ENCODE measurements at places on chromosomes 13 and 19.

DNA sequence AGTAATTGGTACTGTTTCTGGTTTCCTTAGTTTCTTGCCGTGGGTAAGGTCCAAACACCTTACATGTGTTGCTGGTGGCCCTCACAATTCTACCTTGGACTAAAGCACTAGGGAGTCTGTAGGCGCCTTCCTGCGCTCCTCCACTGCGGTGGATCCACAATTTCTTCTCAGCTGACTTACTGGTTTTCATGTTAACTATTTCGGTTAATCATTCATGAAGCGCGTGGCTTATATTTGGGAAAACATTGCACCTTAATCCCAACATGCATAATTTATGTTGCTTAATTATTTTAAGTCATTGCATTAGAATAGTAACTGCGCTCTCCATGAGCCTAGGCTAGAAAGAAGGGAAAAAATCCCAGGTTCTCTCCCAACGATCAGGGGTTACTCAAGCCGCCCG lies 37.7 kb downstream of the ARHGEF7 start:
- no peak for DNase-seq

- no peak for DNase-seq
Measured at GRCh38 chr19:51434456-51434855, 17.0 kb upstream of the SIGLEC10 start.

GRCh38 chr13:44189085-44189484 lies 184.5 kb upstream of the SERP2 start:
- DNase-seq = no peak

DNA sequence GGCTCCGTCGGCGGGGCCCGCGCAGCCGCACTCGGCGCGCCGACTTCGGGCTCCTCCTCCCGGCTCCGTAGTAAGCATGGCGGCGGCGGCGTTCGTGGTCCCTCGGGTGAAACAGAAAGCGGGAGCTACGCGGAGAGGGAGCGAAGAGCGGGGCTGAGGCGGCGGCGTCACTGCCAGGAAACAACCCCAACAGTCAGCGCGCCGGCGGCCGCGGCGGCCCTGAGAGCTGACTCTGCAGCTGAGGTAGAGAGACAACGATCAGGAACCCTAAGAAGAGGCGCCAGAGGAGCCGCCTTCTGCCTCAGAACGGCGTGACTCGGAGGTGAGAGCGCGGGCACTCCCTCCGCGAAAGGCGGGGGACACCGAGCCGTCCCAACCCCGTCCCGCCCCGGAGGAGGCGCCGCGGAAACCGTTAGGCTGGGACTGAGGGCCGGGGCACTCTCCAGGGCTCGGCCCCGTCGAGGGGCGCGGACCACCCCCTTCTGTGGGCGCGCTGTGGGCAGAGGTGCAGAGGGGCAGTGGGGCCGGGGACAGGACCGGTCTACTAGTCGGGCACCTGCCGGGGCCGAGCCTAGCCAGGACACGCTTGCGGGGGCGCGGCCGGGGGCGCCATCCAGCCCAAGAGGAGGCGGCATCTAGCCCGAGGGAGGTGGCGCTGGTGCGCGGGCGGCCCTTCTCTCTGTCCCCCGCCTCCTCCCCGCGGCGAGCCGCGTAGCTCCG lies at the start of gene FNDC3A:
Gene FNDC3A, plus strand, starts transcription at position 57 of the 720 bp plus-strand sequence. CDS start 30,279 bp downstream, outside the sequence.
- peak; percentile 45 for DNase-seq

DNA sequence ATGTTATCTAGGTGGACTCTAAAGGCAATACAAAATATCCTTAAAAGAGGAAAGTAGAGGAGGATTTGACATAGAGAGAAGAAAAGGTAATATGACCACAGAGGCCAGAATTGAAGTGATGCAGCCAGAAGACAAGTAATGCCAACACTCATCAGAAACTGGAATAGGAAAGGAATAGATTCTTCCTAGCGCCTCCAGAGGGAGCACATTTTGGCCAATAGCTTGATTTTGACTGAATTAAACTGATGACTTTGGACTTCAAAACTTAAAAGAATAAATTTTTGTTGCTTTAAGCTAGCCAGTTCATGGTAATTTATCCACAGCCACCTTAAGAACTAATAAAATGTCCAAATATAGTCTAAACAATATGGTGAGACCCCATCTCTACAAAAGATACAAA lies 1921.9 kb downstream of the OLFM4 start:
- DNase-seq = no peak

GRCh38 chr13:22961835-22962537 lies 218.8 kb upstream of the SGCG start:
- no peak for DNase-seq

GRCh38 chr13:27264648-27265047 lies 6.0 kb upstream of the RASL11A start:
- DNase-seq = no peak

DNA sequence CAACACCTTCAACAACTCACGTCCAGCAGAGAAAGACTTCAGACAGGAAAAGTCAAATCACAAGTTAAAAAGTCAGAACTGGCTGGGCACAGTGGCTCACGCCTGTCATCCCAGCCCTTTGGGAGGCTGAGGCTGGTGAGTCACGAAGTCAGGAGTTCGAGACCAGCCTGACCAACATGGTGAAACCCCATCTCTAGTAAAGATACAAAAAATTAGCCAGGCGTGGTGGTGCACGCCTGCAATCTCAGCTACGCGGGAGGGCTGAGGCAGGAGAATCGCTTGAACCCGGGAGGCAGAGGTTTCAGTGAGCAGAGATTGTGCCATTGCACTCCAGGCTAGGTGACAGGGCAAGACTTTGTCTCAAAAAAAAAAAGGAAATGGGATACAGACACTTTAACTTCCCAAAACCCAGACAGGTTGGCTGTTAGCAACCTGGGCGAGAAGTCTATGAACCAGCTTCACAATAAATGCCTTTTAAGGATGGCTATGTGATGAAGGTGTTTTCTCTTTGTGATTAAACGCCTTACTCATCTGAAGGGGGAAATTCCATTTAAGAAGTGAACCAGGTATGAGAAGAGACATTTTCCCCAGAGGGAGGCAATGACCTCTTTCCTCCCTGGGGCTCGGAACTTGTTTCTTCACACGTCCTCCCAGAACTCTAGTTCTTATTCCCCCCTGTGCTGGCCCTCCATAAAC lies 80.4 kb downstream of the INSR start:
- DNase-seq = no peak

DNA sequence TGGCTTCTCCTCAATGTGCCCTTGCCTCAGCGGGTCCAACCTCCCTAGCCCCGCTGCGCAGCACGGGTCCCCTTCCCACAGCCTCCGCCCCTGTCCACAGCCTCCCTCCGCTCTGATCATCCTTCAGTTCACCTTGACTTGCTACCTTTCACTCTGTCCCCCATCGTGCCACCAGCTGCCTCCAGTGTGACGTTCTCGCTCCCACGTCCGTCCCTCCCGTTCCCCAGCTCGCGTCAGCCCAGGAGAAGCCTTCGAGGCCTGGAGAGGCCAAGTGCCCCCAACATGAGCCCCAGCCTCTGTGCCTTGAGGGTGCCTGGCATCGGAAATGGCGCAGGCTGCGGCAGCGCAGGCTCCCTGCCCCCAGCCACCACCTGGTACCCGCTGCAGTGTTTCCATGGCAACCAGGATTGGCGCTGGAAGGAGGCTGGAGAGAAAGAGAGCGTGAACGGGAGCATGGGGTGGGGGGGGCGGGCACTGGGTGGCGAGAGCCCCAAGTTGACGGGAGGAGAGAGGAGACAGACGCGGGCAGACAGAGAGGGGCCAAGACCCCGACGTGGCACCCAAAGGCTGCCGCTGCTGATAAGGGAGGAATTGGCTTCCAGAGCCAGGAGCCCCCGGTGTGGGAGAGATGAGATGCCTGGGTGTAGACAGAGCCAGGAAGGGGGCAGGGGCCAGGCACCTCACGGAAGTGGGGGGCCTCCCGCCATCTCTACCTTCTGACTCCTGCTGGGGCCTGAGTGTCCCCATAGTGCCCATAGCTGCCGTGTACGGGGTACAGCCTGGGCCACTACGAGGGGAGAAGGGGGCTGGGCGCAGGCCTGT lies 844 bp upstream of the ASPDH start:
- DNase-seq = no peak

GRCh38 chr13:27264181-27264580 lies 6.4 kb upstream of the RASL11A start:
- no peak for DNase-seq

GRCh38 chr19:55590109-55590508 lies 9.2 kb downstream of the FIZ1 start:
- DNase-seq = no peak

GRCh38 chr13:51220706-51221105 lies 1.5 kb upstream of the FAM124A start:
- no peak for DNase-seq

DNA sequence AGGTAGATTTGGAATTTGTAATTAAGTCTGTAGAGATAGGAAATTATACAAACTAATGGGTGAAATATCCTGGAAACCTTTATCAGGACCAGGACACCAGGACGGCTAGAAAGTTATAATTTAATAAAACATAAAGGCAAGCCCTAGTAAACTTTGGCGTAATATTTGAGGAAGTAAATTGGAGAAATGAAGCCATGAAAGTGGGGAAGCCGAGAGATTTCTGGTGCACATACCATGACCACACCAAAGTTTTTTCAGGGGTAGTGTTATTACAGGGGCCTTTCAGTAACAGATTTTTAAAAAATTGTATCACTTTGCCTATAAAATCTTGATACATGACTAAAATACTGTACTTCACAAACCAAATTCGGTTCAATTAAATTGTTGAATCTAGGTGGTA lies 54.7 kb upstream of the URAD start:
- DNase-seq = no peak

- no peak for DNase-seq
Measured at GRCh38 chr19:30318936-30319335, 53.2 kb upstream of the ZNF536 start.

GRCh38 chr13:34469196-34469986 lies 472.7 kb upstream of the NBEA start:
- DNase-seq = no peak

DNA sequence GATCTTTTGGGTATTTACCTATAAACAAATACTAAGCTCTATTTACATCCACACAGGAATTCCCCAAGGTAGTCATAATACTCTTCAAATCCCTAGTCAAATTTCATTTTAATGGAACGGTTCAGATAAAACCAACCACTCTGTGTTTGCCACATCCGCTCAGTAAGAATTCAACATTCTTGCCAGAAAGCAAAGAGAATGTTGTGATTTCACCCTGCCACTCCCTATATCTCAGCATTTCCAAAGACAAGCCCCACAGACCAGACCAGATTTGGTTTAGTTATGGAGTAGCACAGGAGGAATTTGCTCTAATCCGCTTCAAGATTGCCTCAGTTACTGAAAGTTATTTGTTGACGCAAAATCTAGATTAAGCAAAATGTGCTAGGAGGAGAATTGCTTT lies 105.6 kb upstream of the SERP2 start:
- DNase-seq = no peak

DNA sequence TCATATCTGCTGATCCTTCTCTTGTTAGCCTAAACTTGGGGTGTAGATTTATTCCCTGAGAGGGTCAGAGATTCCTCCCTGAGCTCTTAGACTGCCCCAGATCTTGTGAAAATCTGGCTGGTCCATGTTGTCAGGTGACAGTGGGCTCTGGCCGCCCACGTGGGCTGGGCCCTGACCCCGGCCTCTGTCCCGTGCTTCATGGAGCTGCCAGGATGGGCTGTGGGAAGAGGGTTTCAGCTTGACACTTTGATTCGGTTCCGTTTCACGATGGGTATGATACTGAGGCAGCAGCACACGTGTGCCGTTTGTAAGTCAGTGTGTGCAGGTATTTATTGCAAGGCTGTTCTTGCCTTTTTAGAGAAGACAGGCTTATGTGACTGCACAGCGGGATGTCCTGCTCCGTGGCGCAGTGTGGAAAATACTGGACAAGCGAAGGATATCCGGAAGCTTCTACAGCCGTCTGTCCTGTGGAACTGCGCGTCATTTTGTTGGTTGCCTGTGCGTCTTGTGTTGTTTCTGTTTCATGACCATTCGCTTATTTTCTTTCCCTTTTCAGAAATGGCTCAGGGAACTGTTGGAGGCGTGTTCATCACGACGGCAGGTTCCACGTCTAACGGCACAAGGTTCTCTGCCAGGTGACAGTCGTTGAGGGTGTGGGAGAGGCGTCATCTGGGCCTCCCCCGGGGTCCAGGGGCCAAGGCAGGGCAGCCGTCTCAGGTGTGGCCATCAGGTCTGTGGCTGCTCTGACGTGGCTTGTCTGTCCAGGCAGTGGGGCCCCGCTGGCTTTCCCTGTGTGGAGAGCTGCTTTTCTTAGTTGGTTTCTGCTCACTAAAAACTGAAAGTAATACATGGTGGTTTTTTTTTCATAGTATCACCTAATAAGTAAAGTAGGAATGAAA lies 20.5 kb downstream of the ATP4B start:
- DNase-seq = no peak

GRCh38 chr13:101486708-101487437 lies 34.4 kb downstream of the ITGBL1 start:
- DNase-seq = no peak

DNA sequence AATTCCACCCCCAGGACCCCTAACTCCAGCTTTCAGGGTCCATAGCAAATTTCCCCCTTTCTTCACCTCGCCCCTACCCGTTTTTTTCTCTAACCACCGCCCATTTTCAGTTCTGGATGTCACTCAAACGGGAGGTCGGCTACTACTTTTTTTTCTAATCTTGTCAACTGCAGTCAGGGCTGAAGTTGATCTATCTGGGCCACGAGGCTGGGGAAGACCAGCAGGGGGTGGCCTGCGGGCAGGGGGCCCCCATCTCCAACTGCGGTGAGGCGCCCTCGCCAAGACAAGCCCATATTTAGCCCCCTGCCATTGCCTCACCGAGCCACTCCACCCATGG lies 748 bp downstream of the LHFPL6 start:
- DNase-seq = no peak

- DNase-seq = no peak
Measured at GRCh38 chr19:30686826-30687566, 314.8 kb downstream of the ZNF536 start.

GRCh38 chr19:45621976-45622503 lies 17.2 kb downstream of the EML2 start:
- no peak for DNase-seq

- DNase-seq = peak; percentile 23
Measured at GRCh38 chr19:41616792-41617621, 9.9 kb downstream of the CEACAM4 start.

- DNase-seq = no peak
Measured at GRCh38 chr13:111396457-111396856, 76.0 kb downstream of the TEX29 start.

- DNase-seq = no peak
Measured at GRCh38 chr19:37928527-37929286, 21.7 kb downstream of the SIPA1L3 start.

GRCh38 chr13:21616205-21616866 lies 12.4 kb upstream of the MICU2 start:
- no peak for DNase-seq

DNA sequence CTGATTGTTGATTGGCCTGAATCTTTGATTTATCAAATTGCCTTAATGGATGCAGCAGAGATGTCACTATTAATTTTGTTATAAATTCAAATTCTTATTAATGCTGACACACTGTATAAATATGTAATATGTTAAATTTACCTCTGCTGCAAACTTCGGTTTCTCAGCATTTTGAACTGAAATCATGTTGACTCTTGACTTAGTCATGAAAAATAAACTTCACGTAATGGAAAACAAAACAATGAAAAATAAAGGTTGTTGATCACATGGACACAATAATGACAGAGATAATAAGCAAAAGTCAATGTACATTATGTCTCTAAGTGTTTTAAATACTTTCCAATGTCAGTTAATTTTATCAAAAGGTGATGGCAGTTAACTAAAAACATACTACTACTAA lies 827.6 kb downstream of the PCDH9 start:
- no peak for DNase-seq

- peak; percentile 7 for DNase-seq
Measured at GRCh38 chr19:44303976-44304568, 753 bp downstream of the ZNF235 start.

GRCh38 chr13:109744512-109745051 lies 41.8 kb downstream of the IRS2 start:
- no peak for DNase-seq

- DNase-seq = no peak
Measured at GRCh38 chr13:108674346-108674745, 44.9 kb downstream of the MYO16 start.
